ENCODE measurements at places on chromosomes 3 and 15.

DNA sequence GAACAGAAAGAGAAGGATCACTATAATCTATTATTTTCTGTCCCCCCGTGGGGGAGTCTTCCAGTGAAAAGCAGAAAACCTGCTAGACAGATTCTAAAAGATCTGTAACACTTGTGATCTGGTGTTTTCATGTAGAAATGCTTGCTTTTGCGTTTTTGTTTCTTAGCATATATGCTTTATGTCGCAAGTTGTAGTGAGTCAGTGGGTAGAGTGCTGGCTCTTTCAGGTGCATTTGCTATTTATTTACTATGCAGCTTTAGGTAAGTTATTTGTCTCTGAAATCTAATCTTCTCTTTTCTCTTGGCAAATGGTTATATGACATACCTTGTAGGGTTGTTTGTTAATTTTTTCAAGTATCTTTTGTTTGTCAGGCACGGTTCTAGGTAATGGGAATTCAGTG, 9.4 kb downstream of the AKAP13 start:
- DNase-seq, result no peak

DNA sequence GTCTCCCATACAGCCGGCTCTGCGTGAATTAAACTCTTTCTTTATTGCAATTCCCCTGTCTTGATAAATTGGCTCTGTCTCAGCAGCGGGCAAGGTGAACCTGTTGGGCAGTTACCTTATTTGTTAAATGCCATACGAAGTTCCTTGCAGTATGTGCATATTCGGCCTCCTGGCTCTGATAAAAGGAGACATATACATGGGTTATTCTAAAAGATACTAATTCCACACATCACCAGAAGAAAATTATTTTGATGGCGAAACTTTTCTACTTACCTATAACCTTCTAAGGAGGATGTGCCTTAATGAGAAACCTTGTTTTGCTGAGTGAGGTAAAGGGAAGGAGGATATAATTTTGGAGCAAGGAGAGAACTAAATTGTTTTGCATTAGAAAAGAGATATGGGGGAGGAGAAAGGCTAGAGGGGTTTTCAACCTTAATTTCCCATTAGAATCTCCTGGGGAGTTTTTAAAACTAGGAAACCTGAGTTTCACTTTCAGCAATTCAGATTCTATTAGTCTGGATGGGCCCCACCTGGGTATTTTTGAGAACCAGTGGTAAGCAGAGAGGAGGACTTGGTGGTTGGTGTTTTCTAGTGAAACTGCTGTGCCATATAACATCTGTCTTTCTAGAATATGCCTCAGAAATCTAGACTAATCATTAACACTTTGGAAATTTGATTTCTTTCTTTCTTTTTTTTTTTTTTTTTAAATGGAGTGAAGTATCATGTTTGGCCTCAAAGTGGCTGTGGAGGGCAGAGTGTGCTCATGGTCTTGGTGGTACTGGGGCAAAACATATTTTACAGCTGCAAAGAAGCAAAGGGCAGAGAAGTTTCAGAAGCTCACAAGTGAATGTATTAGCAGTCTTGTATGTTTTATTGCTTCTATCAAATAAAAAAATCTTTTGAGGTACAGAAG, 23.0 kb downstream of the NANOGP8 start:
- DNase-seq, result no peak

GRCh38 chr15:67091071-67091979, 25.9 kb downstream of the SMAD3 start:
- no peak for DNase-seq

DNA sequence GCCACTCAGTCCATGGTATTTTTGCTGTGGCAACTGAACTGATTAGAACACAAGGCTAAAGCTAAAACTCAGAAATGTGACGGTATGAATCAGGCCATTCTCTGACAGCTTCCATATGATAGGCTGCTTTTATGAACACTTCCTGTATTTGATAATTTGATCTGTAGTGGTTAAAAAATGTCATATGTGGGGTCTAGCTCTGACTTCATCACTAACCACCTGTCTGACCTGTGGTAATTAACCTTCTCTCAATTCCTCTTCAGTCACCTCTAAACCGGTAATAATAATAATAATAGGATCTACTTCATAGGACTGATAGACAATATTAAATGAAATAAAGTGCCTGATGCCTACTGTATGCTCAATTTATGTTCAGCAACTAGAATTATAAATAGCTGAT, 223.2 kb downstream of the MBNL1 start:
- no peak for DNase-seq

GRCh38 chr3:109413049-109413448, 75.7 kb upstream of the DPPA4 start:
- DNase-seq, result no peak

DNA sequence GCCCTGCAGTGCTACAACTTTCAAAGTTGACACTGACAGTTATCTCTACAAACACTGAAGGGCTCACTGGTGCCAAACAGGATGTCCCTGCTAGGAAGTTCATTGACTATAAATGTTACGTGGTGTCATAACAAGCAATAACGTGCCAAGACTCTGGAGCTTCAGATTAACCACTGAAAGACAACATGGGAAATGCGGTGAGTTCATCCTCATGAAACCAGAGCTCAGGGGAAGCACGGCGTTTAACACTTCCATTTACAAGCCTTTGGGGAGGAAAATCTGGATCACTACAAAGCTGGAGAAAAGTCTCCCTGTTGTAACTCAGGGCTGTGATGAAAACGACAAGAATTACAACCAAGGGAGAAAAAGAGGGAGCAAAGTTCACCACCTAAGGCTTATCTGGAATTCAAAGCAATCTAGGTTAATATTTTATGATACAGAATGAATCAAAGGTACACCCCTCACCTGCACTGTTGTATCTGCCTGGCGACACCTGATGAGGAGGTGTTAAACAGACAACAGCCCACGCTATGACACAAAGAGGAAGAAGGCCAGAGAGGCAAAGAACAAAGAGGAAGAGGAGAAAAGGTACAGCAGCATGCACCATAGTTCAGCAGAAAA, 27.0 kb downstream of the SHQ1 start:
- DNase-seq, result peak; percentile 28
